Right ventricle myocardium inferior (tissue), 1 donor: ENCODE measurements at places on chromosomes 1 and 21. TPM values are rescaled to one million over a fixed set of nuclear protein-coding genes. Genes with fewer than 3 reads are reported as not detected.

The SEMA4A gene
- 2.2 TPM for total RNA-seq

The RABGAP1L gene
- total RNA-seq, result 61.4 TPM

The FAM163A gene
- total RNA-seq, result 0.65 TPM

The CD5L gene
- total RNA-seq, result 2.5 TPM

The CFHR1 gene
- not detected for total RNA-seq

The PLEKHA6 gene
- total RNA-seq, result 18.7 TPM

The S1PR1 gene
- 58.5 TPM for total RNA-seq

The MNDA gene
- 4.9 TPM for total RNA-seq

The MEX3A gene
- total RNA-seq, result 0.24 TPM

The FCRL1 gene
- total RNA-seq, result not detected

The OR2T35 gene
- not detected for total RNA-seq

The OR2T11 gene
- not detected for total RNA-seq

The CA14 gene
- total RNA-seq, result 14.4 TPM

The HEYL gene
- 19.8 TPM for total RNA-seq

The CELA3A gene
- not detected for total RNA-seq

The OLFML2B gene
- 4.2 TPM for total RNA-seq

The CROCC gene
- total RNA-seq, result 6.5 TPM

The PDPN gene
- 24.1 TPM for total RNA-seq

The AKR7A3 gene
- not detected for total RNA-seq

The TMIGD3 gene
- total RNA-seq, result 1.7 TPM
